ENCODE measurements at places on chromosomes 6 and 20.

GRCh38 chr6:107132330-107132954 lies 17.1 kb upstream of the BEND3 start:
- H3K27ac ChIP-seq, result no peak overlapping the region
- no peak overlapping the region for H3K4me3 ChIP-seq
- H3K36me3 ChIP-seq, result no peaks in the 10 kb centered on the region

DNA sequence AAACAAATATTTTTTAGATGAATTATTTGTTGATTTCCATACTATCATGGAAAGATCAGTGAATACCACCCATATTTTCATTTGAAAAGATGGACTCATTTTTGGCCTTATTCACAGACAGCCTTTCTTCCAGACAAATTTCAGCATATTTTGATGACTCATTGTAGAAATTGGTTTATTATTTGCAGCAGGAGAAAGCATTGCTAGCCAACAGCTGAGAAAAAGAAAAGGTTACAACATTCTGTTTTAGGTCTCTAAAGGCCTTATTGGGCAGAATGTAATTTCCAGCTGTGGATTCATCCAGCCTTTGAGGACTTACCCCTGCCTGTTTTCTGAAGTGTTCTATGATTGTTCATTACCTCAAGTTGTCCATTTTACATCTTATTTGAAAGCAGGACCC lies 201.9 kb downstream of the PLCB4 start:
- H3K27me3 ChIP-seq, result no peaks in the 10 kb centered on the region
- no peak for DNase-seq
- no peaks in the 10 kb centered on the region for H3K36me3 ChIP-seq
- H3K27ac ChIP-seq, result no peak overlapping the region

GRCh38 chr20:17614176-17614811 lies 44.4 kb downstream of the DSTN start:
- DNase-seq, result peak; percentile 28
- H3K36me3 ChIP-seq, result peaks cover 32% of the 10 kb centered on the region
- no peaks in the 10 kb centered on the region for H3K27me3 ChIP-seq
- H3K4me3 ChIP-seq, result no peak overlapping the region
- H3K27ac ChIP-seq, result peak overlapping the region; percentile 28

DNA sequence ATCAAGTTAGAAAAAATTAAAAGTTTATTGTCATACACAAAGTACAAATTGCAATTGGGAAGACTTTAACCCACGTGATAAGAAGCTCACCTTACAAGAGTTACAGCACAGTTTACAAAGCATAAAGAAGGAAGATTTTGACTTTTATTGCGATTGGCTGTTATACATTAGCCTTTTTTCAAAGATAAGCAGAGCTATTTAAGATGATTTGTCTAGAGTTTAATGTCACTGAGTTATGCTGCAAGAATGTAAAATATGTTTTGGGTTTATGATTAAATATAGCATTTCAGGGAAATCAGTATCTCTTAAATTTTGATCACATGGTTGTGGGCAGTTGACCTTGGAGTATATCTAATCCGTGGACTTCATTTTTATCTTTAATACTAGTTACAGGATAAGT lies 664.2 kb upstream of the PTCHD4 start:
- no peak overlapping the region for H3K4me3 ChIP-seq
- H3K36me3 ChIP-seq, result no peaks in the 10 kb centered on the region
- no peaks in the 10 kb centered on the region for H3K27me3 ChIP-seq
- H3K27ac ChIP-seq, result no peak overlapping the region
- no peak for DNase-seq
- no peaks in the 10 kb centered on the region for H3K4me1 ChIP-seq

All from activated T-cell treated with anti-CD3 and anti-CD28 coated beads, Interleukin-2, amount 50 U/mL, for 24 hours (primary cell).